MM.1S (cell line): ENCODE measurements at places on chromosomes 5 and 9.

- no peak for DNase-seq
Measured at GRCh38 chr5:134063188-134063820, 51.2 kb upstream of the TCF7 start.

GRCh38 chr5:150014456-150014855, 13.9 kb downstream of the HMGXB3 start:
- no peak for DNase-seq

DNA sequence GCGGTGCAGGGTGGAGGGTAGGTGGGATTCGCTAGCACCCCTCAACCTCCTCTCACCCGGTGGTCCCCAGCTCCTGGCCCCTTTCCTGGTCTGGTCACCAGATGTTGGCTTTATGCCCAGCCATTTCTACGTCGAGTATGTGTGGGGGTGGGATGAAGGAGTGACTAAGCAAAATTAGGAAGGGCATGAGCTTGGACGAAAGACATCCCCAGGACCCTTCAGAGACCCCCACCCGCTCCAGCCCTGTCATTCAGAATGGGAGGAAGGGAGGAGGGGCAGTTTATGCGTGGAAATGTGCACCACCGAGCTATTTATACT, 742 bp downstream of the BHMT2 start:
- no peak for DNase-seq

GRCh38 chr9:113257863-113258262, 17.5 kb downstream of the CDC26 start:
- no peak for DNase-seq

DNA sequence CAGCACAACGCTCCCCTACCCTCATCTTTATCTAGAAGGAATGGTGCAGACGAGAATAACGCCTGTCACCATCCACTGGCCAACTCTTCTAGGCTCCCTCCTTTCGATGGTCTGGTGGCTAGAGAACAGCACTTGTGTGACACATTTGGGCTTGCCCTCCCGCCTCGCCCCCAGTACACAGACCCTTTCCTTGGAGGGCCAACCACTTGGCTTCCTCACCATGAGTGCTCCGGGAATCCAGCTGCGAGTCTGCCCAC, 1.4 kb downstream of the GNAQ start:
- no peak for DNase-seq

DNA sequence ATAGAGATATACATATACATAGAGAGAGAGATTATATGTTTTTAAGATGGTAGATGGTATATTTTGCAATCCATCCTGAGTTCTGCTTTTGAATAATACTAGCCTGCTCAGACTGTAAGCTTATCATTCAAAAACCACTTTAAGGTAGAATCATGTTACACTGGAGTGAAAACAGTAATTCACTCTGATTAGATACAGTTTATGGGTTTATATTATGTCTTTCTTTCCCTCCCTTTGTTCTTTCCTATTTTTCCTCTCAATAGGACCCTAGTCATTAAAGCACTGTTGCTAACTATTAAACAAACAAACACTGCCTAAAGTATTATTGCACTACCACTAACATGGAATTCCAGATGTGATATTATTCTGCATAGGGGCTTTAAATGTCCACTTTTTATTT, 202.0 kb downstream of the ADAMTSL1 start:
- no peak for DNase-seq

GRCh38 chr9:83125671-83126070, 62.7 kb upstream of the RASEF start:
- no peak for DNase-seq

GRCh38 chr9:130243015-130243881, 22.3 kb upstream of the HMCN2 start:
- DNase-seq, result peak; percentile 48

DNA sequence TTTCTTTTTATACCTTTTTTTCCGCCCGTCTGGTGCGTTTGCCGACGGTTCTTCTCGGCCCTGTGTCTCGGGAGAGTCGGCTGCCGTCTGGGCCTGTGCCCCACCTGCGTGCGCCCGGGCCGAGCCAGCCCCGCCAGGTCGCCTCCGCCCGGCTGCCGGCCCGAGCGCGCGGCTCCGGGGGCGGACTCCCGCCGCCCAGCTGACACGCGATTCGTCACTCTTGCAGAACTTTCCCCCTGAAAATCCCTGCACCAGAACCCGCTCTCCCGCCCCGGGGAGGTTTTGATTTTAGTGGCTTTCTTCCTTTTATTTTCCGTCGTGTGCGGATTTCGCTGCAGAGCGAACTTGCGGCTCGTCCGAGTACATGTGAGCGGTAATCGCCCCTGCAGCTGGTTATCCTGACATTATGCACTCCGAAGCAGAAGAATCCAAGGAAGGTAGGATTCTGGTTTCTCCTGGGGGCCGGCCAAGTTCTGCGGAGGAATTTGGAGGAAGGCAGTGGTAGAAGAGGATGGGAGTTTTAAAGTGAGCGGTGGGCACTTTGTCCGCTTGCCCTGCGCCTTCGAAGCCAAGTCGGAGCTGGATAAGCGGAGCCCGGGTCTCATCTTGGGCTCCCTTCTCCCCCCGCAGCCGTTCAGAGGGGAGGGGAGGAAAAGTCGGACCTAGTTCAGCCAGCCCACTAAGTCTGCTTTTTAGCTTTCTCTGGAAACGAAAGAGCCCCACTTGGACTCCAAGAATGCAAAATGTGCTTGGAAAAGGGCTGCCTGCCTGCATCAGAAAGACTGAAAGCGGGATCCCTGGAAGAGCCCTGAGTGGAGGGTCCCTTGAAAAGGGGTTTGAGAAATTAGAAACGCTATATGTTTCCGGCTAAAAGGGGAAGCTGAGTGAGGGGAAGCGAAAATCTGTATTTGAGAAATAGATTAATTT, at the start of gene TNFAIP8:
TNFAIP8 (plus strand) TSS at position 335 of the 927 bp plus-strand sequence; CDS start at position 407, 72 bp downstream.
- DNase-seq, result no peak

- no peak for DNase-seq
Measured at GRCh38 chr5:53613061-53613460, 52.6 kb downstream of the NDUFS4 start.

DNA sequence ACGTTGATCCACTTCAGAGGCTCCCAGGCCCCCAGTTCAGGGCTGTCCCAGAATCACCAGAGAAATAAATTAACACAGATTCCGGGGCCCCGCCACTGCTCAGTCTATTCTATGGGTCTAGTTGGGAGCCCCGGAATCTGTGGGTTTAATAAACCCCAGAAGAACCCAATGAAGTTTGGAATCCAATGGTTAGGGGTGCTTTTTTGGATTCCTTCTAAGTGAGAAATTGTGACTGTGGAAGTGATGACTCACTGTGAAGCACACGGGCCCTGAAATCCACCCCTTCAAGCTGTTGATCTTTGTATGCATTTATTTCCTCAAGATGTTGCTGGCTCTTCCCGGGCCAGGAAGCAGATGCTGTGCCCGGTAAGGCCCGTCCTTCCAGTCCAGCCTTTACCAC, 57.3 kb upstream of the SLC28A3 start:
- DNase-seq, result no peak

GRCh38 chr5:172556262-172556661, 84.8 kb upstream of the NEURL1B start:
- DNase-seq, result no peak

DNA sequence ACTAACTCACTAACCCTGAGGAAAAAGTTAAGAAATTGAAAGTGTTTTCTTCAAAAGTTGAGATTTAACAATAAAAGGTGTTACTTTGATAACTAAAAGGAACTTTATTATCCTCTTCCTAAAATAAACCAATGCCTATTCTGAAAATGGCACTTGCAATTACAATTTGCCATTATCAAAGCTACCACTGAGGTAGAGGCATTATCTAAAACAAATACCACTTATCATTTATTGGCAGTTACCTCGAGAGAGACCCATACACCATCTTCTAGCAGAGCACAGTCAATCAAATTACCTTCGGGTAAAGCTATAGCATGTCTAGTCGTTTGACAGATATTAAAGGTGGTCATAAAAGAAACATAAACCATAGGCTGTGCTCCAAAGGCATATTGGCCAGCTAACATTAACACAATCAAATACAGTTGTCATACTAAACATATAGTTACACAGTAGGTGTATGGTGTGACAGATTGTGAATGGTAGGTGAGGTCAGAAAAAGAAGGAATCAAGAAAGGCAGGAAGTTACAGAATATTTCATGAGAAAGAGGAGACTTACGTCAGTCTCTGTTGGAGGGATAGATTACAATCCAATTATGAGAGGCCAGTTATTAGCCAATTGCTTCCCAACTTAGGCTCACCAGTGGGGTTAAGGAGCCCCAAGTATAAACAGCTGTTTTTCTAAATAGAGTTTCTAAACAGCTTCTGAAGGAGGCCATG, 56.3 kb downstream of the VCAN start:
- no peak for DNase-seq

DNA sequence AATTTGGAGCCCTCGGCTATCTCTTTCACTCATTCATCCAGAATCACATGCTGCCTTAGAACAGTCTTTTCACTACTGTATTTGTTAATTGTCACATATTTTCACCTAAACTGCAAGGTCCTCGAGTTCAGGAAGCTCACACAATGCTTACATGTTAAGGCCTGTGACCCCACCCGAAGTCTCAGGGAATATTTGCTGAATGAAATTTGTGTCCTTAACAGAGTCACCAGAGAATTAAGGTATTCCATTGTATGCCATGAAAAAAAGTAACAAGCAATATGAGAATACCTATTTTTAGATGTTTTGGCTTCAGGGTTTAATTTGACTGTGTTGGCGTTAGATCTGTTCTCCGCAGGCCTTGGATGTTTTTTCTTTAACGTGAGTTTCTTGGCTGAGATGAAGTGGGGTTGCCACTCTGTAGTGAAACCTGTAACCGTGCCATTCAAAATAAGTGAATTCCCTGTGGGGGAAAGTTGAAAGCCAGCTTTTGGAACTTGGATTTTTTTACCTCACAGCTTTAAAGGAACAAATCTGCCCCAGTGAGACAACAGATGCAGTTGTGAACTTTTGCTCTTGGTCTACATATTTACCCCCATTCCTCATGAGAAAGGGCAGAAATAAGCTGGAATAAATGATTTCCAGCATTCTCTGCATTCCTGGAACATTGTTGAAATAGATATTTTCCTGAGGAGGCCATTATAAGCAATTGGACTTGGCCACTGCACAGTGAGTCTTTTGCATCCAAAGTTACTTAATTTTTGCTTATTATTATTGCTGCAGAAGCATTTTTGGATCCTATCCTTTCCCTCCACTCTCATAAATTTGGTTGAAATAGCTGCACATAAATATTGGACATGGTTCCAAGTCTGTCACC, 35.9 kb upstream of the FBP1 start:
- DNase-seq, result no peak

GRCh38 chr9:134730011-134730760, 88.6 kb downstream of the COL5A1 start:
- DNase-seq, result no peak
